ENCODE measurements at places on chromosomes 16 and 17.

DNA sequence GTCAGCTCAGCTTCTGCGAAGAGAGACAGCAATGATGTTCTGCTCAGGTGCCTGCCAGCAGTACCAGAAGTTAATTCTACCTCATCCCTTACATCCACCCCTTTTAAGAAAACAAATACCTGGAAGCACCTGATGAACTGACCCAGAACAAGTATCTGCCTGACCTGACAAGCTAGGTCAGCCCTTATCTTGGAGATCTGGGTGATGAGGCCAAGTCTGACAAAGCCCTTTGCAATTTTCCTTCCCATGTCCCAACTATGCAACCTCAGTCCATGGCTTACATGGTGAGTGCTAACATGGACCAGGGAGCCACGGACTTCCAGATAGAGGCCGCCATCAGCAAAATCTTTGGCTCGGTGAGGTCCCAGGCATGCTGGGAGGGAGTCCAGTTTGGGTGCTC, 3.6 kb downstream of the ACADVL start:
- no peak for DNase-seq

DNA sequence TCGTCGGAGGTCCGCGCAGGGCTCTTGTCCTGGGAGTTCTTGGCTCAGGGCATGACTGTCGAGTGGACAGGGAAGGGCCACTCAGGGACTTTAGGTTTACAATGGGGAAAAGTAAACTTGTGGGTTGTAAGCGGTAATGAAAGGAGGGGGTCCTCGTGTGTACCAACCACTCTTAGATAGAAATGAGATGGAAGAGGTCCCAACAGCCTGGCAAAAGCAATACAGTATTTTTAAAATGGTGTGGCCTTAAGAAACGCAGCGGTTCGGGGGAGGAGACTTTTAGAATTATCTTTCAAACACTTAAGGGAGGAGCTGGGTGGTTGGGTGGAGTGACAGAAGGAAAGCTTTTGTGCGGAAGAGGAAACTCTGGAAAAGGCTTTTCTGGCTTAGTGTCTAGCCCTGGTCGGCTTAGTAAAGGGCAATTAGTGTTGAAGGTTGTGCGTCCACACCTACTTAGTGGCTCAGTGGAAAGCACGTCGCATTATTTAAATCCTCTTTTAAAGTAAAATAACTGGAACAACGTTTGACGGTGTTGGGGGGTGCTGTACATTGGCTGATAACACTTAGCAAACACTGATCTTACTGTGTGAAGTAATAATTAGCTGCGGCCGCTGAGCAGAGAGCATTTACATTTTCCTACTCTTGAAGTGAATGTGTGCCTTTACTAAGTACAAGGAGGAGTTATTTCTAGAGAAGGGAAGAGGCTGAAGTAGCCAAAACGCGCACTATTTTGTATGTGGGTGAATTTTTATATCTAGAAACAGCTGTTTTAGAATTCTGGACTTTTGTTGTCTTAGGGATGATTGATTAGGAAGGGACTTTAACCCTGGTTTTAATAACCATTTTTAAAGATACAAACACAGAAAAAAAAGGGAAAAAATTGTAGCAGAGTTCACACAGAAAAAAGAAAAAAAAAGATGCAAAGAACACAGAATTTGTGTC, 1.0 kb downstream of the WSB1 start:
- peak; percentile 55 for DNase-seq

DNA sequence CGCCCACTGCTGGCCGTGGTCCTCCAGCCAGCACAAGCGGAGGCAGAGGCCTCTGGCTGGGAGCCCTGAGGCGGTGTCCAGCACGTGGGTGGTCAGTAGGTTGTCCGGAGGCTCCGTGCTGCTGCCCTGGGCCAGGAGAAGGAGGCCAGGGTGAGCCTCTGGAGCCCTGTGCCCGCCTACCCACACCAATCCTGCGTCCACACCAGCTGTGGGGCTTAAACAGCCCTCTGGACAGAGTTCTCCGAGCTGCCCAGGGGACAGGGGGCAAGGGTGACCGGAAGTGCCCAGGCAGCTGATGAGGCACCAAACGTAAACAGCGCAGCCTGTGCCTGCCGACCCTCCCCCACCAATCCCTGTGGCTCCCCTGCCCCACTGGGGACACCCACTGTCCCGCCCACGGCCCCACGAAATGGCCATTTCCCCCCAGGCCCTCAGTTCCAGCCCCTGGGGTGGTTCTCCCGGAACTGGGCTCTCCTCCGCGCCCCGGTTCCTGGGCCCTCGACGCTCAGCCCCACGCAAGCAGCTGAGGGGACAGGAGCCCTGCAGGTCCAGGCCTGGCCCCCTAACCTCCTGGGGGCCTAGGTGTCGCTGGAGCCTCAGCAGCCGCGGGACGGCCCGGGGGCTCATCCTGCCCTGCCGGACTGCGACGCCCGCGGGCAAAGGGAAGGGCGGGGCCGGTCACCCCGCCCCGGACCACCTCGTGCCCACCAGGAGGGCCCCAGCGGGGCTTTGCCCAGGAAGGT, 27.9 kb upstream of the DBNDD1 start:
- no peak for DNase-seq

DNA sequence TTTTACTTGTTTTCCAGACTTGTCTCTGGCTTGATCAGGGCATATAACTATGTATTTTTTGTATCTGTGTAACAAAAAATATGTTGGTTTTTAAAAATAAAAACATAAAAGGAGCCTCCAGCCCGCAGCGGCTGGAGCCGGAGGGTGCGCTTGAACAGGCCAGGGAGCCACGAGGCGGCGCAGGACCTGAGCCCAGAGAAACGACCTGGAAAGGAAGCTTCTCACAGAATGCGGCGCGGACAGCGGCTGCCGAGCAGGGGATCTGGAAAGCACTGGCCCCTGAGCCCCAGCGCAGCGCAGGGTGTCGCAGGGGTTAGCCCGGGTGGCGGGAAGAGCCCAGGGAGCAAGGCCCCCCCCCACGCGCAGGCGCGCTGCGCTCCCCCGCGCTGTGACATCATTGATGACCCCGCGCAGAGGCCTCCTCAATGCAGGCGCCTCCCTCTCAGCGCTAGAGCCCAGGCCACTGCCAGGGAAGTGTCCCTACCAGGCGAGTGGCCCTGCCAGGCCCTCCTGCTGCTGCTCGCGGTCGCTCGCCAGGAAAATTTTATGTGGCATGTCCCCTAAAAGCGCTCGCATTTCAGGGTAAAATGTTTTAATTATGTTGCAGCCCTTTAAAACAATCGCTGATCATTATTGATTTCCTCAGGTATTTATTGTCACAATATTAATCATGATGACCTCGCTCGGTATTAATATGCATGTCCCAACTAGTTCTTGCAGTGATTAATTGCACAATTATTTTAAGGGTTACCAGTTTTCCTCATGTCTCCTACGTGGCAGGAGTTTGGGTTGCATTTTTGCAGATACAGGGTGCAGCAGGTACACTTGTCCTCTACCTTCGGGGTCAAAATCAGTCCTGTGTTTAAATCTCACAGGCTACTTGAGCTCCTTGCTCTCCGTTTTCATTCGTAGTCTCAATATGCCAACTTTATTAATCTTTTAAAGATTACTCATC, 134.2 kb downstream of the USP22 start:
- DNase-seq = peak; percentile 48

DNA sequence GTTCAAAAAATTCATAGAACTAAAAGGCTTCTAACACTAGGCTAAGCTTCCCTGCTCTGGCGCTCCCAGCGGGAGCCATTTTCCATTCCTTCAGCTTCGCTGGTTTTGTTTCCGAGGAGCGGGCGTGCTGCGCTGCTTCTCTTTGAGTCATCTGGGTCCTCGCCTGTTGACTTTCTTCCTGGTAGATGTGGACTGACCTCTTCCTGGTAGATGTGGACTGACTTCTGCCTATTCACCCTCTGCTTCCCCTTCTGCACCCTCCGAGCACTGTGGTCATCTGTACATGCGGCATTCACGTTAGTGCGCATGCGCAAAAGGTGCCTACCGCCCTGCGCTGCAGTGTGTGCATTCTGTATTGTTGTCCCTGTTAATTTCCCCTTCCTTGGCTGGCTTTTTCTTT, 40.8 kb upstream of the SEC14L1 start:
- DNase-seq = no peak
